ENCODE measurements at places on chromosomes 12 and 14.

DNA sequence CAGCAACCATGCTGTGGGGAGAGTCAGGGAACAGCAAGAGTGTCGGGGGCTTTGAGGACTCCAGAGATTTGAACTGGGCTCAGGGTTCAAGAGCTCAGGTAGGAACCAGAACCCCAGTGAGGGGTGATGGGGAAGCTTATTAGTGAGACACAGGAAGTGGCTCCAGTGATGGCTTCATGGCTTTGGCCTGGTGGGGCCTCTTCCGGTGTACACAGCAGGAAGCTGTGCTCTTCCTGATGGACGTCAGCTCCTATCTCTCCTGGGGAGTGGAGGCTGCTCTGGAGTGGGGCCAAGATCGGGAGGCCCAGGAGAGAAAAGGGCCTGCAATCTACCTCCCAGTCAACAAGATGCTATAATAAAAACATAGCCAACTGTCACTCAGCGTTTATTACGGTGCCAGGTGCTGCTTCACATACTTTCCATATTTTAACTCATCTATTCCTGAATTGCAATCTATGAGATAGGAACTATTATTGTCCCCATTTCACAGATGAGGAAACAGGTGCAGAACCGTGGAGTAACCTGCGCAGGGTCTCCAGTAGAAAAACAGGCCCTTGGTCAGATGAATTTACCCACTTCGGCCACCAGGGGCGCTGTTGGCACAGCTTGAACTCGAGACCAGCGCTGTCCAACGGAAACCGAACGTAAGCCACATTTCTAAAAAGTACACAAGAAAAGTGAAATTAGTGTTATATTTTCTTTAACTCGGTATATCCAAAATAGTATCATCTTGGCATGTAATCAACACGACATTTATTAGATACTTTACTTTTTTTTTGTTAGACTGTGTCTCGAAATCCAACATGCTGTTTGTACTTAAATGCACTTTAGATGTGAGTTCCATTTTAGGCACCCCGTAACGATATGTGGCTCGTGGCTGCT, 63.6 kb upstream of the DLK1 start:
- no peak for DNase-seq

- no peak for DNase-seq
Measured at GRCh38 chr12:42255221-42255865, 17.3 kb upstream of the YAF2 start.

DNA sequence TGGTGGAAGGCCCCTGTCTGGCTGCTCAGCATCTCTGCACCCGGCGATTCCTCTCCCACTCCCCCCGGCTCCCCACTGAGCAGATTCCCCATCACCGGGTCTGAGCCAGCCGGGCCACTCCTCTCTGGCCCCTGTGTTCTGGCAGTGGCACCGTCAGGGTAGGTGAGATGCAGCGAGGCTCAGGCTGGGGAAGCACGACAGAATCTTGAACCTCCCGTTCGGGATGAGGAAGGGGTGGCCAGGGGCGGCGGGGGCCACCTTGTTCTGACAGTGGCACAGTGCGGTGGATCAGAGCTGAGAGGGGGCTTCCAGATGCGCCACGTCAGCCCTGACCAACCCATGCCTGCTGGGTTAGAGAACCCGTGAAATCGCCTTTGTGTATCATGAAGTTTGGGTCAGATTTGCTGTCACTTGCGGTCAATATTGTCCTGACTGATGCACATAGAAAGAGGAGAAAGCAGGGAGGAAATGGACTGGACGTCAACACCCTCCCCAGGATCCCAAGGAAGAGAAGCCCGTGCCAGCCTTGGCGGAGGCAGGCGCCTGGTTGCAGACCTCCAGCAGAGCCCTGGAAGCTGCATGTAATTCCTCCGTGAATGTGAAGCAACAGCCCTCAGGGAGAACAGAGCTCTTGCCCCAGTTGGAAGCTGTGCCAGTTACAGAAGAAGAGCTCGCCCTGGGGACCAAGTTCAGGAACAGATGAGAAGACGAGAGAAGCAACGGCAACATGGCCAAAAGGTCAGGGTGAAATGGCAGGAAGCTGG, 137.1 kb upstream of the SFSWAP start:
- no peak for DNase-seq

GRCh38 chr14:31712244-31713127, 151.3 kb downstream of the NUBPL start:
- DNase-seq = no peak

- no peak for DNase-seq
Measured at GRCh38 chr12:28415755-28416154, 225.5 kb downstream of the CCDC91 start.

- peak; percentile 64 for DNase-seq
Measured at GRCh38 chr14:101223127-101223526, 319.6 kb upstream of the RTL1 start.

- DNase-seq = no peak
Measured at GRCh38 chr12:24864796-24865125, 84.1 kb downstream of the BCAT1 start.

GRCh38 chr12:44672042-44672441, 204.1 kb downstream of the NELL2 start:
- no peak for DNase-seq

DNA sequence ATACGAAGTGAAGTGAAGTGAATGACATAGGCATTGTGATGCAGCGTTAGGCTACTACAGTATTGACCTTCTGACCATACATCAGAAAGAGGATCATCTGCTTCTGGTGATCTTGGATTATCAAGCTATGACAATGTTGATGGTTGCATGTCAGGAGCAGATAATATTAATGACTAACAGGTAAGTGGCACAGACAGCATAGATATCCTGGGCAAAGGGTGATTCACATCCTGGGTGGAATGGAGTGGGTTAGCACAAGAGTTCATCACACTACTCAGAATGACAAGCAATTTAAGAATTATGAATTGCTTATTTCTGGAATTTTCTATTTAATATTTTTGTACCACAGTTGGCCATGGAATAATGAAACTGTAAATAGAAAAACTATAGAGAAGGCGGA, 397.9 kb upstream of the ATP2B1 start:
- no peak for DNase-seq

DNA sequence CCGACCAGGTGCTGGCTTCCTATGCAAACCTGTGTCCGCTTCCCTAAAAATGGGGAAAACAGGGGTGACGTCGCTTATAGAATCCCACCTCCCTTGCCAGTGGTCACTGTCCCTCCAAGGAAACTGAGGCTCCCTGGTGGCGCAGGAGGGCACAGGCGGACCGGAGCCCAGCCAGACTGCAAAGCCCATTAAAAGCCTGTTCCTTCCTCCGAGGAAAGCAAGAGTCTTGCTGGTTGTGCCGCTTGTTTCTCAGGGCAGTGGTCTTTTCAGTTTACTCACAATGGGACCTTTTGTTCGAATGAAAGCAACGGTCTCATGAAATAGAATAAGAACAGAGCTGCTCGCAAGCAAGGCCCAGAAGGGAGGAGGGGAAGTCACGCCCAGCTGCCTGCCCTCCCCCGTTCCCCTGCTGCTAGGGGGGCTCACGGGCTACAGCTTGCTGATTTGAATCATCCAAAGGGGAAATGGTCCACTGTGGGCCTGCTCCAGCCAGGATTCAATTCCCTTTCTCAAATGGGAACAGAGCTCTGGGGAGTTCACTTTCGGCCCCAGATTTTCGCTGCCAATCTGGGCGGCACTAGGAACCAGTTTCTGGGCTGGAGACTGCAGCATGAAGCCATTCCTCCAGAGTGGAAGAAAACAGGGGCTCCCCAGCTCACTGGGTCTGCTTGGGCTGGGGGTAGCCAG, 4.6 kb upstream of the SELPLG start:
- no peak for DNase-seq

- no peak for DNase-seq
Measured at GRCh38 chr14:22418631-22419030, 170.4 kb downstream of the DAD1 start.

DNA sequence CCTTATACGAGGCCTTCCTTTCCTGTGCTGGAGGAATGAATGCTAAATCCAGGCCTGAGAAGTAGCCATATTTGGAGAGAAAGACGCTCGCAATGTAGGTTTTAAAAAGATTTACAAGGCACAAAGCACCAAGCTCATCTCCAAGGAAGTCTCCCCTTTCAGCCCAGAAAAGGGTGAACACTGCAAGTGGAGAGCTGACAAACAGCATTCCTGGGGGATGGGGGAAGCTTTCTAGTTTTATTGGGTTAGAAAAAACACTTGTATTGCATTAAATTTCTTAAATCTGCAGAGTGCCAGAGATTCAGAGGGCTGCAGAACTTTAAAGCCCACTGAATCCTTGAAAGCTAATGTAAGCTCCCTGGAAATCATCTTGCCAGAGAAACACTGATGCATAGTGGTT, 34.6 kb downstream of the CCDC60 start:
- DNase-seq = no peak

- DNase-seq = no peak
Measured at GRCh38 chr14:75223664-75224154, 47.3 kb upstream of the TMED10 start.

DNA sequence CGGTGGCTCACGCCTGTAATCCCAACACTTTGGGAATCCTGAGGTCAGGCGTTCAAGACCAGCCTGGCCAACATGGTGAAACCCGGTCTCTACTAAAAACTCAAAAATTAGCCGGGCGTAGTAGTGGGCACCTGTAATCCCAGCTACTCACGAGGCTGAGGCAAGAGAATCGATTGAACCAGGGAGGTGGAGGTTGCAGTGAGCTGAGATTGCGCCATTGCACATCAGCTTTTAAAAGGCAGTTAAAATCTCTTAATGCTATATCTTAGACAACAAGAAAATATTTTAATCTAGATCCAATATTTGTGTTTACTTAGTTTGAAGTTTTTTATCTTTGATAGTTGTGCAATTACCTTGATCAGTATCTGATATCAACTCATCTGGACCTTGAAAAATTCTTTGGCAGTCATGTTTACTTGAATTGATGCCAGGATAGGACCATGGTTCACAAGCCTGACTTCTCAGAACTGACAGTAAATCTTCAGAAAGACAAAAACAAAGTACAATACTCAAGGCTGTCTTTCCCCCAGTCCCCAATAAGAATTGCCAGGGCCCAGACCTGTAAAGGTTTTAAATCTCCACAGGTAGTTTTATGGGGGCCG, 135.0 kb upstream of the AEBP2 start:
- DNase-seq = no peak

DNA sequence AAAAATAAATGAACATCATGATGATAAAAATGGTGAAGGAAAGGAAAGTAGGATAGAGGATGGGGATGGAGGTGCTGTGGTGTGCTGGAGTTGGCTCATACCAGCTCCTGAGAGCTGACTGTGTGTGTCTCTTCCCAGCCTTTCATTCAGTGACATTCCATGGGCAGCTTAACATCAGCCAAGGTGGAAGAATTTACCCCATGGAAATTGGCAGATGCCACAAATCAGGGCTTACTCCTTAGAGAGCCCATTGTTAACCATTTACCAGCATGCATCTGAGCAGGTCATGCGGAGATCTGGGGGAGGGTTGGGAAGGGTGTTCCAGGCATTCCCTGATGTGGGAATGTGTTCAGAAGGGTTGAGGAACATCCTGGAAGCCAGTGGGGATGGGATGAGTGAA, 164.7 kb upstream of the MYL2 start:
- no peak for DNase-seq

DNA sequence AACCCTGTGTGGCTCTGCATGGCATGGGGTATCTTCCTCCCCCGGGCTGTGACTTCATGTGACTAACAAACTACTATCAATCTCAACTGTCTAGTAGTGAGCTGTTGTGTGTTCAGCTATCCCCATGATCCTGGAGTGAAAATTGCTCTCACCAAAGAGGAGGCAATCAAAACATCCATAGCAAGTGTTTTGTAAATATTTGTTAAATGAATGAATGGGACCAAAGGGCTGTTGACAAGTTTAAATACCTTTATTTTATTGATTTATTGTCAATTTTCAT, 138.1 kb upstream of the CPM start:
- DNase-seq = no peak

GRCh38 chr12:5442251-5443006, 10.5 kb downstream of the NTF3 start:
- DNase-seq = no peak

- no peak for DNase-seq
Measured at GRCh38 chr12:71551529-71551928, 111.9 kb downstream of the LGR5 start.

GRCh38 chr14:32476532-32476931, 147.4 kb downstream of the AKAP6 start:
- DNase-seq = no peak

DNA sequence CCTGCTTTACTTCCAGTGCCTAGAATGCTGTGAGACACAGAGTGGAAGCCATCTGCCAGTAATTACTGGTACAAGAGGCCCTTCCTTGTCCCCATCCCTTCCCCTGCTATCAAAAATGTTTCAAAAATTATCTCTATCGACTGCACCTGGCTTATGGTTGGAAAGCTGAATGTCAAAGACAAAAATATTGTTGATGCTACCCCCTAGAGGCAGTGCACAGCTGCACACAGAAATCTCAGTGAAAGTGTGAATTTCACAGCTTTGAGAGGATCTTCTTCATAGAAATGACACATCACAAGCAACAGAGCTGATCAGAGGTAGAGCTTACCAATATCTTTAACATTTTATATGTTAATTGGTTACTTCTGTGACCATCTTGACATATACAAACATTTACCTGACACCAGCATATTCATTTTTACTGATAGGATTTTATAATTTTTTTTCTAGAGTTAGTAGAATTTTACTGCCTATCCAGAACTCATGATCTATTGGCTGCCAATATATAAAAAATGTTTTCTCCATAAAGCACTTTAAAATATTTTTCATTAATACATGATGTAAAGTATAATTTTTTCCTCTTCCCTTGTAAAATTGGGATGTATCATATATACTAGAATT, 138.0 kb downstream of the AACS start:
- DNase-seq = no peak

DNA sequence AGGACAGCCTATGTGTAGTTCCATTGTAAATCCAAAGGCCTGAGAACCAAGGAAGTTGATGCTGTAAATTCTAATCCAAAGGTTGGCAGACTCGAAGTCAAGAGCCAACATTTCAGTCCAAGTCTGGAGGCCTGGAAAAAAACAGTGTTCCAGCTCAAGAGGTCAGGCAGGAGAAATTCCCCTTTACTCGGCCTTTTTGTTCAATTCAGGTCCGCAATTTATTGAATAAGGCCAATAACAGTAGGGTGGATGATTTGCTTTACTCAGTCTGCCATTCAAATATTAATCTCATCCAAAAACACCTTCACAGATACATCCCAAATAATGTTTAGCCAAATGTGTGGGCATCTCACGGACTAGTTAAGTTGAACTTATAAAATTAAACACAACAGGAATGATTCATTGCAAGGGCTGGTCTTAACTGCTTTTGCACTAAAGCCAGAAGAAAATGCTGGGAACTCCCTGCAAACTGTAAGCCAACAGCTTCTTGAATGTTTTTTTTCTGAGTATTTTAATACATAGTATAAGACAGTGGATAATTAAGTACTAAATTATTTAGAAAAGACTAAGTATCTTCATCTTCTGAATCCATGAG, 197.4 kb upstream of the GARIN6 start:
- no peak for DNase-seq

DNA sequence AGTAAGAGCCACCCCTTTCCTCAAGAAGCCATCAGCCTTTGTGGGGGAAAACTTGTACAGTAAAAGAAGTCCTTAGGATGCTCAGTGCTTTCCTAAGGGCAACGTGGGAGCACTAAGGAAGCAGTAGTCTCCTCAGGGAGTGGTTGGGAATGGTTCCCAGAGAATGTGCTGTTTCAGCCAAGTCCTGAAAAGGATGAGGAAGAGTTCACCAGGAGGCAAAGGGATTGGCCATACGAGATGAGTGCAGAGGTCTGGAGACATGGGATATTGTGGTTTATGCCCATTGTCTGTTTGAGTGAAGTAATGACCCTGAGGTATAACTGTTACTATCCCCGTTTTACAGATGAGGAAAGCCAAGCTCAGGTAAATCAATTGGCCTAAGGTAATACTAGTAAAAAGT, 86.0 kb upstream of the ATF1 start:
- DNase-seq = no peak

All from esophagus muscularis mucosa (tissue), 4 donors.